ENCODE measurements at places on chromosomes 1 and 21. TPM values are rescaled to one million over a fixed set of nuclear protein-coding genes. Genes with fewer than 3 reads are reported as not detected.
A peak's percentile ranks its signal among the peaks of the same experiment; 100 is the strongest.

IGSF9 gene
- polyA plus RNA-seq, result 1.0 TPM

C1orf53 gene
- polyA plus RNA-seq, result 4.6 TPM

CCDC27 gene
- not detected for polyA plus RNA-seq

BPNT1 gene
- 19.4 TPM for polyA plus RNA-seq

DNA sequence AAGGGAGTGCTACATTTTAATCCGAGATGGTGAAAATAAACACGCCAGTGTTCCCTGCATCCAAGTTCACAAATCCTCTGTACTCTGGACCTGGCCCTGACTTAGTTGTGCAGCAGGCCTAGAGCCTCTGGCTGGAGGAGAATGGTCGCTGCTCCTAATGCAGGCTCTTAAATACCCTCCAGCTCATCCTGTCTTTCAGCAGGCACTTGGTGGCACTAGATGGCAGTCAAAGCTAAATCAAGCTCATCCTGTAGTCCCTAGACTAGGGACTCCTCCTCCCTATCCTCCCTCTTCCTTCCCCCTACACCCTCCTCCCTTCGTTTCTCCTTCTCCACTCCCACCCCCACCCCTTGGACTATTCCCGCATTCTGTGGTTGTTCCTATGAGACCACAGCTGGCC is 41.6 kb upstream of the MTR start:
- no peaks in the 10 kb centered on the region for H3K4me1 ChIP-seq
- no peak overlapping the region for H3K27ac ChIP-seq
- no peaks in the 10 kb centered on the region for H3K27me3 ChIP-seq
- H3K36me3 ChIP-seq, result peaks cover 11% of the 10 kb centered on the region

DNA sequence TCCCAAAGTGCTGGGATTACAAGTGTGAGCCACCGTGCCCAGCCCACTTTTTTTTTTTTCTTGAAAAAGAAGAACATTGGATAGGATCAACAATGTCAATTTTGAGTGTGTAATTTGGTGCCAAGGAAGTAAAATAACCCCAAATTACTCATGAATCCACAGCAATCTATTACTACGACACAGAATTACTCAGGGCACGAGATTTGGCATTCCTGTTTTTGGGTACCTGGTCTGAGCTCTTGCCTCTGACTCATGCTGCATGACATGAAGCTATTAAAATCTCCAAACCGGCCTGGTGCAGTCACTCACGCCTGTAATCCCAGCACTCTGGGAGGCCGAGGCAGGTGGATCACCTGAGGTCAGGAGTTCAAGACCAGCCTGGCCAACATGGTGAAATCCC is 10.4 kb downstream of the RNF19B start:
- DNase-seq, result no peak
- H3K27me3 ChIP-seq, result no peaks in the 10 kb centered on the region
- no peaks in the 10 kb centered on the region for H3K4me1 ChIP-seq
- no peak overlapping the region for H3K27ac ChIP-seq
- H3K36me3 ChIP-seq, result no peaks in the 10 kb centered on the region

- no peaks in the 10 kb centered on the region for H3K36me3 ChIP-seq
- H3K27ac ChIP-seq, result no peak overlapping the region
Measured at GRCh38 chr1:46527474-46528296, 23.8 kb downstream of the KNCN start.

DNA sequence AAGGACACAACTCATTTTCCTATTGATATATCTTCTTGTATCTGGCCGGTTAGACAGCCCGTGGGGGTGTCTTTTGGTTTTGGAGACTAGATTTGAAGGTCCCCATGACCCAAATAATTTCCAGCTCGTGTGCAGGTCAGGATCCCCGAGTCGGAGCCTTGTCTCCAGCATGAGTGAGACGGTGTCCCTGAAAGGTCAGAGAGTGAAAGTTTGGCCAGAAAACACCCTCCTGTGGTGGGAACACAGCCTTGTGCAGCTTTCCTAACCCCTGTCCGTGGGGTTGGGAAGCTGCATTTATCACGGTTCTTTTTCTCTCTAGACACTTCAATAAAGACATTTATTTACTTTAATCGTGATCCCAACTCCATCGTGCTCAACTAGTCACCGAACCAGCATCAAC is 17.6 kb downstream of the COQ8A start:
- DNase-seq, result no peak
- H3K36me3 ChIP-seq, result no peaks in the 10 kb centered on the region
- no peaks in the 10 kb centered on the region for H3K4me1 ChIP-seq
- no peaks in the 10 kb centered on the region for H3K27me3 ChIP-seq
- H3K4me3 ChIP-seq, result no peak overlapping the region
- no peak overlapping the region for H3K27ac ChIP-seq

DNA sequence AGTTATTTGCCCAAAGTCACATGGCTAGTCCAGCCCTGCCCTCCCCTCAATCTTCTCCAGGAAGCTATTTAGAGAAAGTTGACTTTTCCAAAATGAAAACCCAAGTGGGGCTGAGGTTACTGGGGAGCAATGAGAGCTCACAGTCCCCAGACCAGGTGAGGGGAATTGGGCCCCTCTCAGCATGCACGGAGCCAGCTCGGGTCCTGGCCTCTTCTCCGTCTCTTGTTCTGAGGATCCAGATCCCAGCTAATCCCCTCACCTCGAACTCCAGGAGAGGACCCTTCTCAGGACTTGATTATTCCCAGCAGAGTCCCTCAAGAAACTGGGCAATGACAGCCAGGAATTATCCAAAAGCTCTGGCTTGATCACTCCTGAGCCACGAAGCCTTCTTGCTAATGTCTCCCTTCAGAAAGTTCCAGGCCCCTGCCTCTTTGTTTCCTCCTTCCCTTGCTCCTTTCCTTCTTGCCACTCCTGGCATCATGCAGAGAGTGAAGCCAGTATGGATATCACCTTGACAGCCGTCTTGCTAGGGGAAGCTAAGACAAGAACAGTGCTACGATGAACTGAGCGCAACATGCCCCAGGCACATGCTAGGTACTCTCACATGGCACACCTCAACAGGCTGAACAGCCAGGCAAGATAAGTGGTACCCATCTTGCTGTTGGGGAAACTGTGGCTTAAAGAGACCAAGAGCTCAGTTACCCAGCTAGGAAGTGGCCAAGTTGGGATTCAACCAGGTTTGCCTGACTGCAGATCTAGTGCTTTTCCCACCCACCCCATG is 51.9 kb downstream of the KLHDC7A start:
- no peaks in the 10 kb centered on the region for H3K4me1 ChIP-seq
- no peak overlapping the region for H3K4me3 ChIP-seq
- DNase-seq, result no peak
- H3K27ac ChIP-seq, result no peak overlapping the region
- no peaks in the 10 kb centered on the region for H3K27me3 ChIP-seq
- H3K36me3 ChIP-seq, result no peaks in the 10 kb centered on the region

DNA sequence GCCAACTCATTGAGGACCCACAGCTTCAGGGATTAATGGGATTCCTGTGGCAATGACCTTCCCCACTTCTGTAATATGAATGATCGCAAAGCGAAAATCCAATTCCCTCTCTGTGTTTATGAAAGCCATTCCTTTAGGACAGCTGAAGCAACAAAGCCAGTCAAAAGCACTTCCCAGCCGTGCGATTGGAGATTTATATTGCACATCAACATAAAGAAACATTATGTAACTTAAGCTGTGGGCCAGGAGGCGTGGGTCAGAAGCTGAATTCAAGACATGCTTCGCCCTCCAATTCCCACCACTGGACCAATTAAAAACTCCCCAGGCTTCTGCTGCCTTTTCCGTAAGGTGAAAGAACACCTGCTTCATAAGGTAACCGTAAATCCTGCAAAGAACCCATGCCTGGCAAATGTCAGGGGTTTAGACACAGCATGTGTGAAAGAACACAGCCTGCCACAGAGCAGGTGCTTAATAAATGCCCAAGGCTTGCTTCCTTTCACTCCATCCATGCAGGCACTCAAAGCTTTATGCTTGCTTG is 138.9 kb upstream of the SOD1 start:
- no peaks in the 10 kb centered on the region for H3K27me3 ChIP-seq
- H3K27ac ChIP-seq, result no peak overlapping the region
- no peaks in the 10 kb centered on the region for H3K36me3 ChIP-seq
- H3K4me1 ChIP-seq, result no peaks in the 10 kb centered on the region

DNA sequence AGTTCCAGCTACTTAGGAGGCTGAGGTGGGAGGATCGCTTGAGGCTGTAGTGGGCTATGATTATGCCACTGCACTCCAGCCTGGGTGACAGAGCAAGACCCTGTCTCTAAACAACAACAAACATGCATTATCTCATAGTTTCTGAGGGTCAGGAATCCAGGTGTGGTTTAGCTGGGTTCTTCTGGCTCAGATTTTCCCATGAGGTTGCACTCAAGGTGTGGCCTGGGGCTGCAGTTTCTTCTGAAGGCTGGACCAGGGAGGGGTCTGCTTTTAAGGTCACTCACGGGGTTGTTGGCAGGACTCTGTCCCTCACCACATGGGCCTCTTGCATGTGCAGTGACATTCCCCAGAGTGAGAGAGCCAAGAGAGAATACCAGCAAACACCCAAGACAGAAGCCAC is 77.0 kb downstream of the EPHB2 start:
- H3K4me3 ChIP-seq, result no peak overlapping the region
- DNase-seq, result no peak
- no peaks in the 10 kb centered on the region for H3K27me3 ChIP-seq
- H3K36me3 ChIP-seq, result no peaks in the 10 kb centered on the region
- H3K4me1 ChIP-seq, result no peaks in the 10 kb centered on the region
- no peak overlapping the region for H3K27ac ChIP-seq

- H3K4me3 ChIP-seq, result no peak overlapping the region
- no peaks in the 10 kb centered on the region for H3K27me3 ChIP-seq
- H3K36me3 ChIP-seq, result no peaks in the 10 kb centered on the region
- no peaks in the 10 kb centered on the region for H3K4me1 ChIP-seq
- no peak for DNase-seq
- peak overlapping the region; percentile 56 for H3K27ac ChIP-seq
Measured at GRCh38 chr21:34999397-34999941, 49.6 kb downstream of the RUNX1 start.

DNA sequence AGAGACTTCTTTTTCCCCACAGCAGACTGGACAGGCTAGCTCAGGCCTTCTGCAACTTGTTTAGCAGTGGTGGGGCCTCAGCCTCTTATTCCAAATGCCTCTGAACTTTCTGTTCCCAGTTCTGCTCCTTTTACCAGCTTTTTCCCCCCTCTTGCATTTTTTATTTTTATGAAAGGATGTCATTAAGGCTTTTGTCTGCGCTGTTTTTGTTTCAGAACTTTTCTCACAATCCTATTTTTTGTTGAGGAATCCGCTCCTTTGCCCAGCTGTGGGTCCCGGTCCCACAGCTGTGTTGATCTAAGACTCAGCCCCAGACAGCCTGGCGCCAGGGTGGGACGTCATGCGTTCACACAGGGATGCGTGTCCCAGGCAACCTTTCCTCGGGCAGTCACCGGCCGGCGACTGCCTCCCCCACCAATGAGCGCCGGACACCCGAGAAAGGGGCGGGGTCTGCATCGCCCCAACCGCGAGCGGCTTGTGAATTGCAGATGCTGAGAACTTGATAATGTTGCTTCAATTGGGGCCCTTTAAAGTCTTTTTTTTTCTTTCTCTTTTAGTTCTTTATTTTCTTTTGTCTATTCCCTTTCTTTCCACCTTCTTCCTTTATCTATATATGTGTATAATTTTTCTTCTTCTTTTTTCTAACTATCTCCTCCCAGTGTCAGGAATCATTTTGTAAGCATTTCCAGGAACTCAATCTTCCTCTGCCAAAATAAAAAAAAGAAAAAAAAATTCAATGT is 3.0 kb upstream of the ID3 start:
- DNase-seq, result peak; percentile 99
- no peaks in the 10 kb centered on the region for H3K27me3 ChIP-seq
- H3K36me3 ChIP-seq, result no peaks in the 10 kb centered on the region
- peak overlapping the region; percentile 100 for H3K27ac ChIP-seq
- no peaks in the 10 kb centered on the region for H3K4me1 ChIP-seq

- H3K4me3 ChIP-seq, result no peak overlapping the region
- no peaks in the 10 kb centered on the region for H3K36me3 ChIP-seq
- no peaks in the 10 kb centered on the region for H3K4me1 ChIP-seq
- DNase-seq, result no peak
- no peak overlapping the region for H3K27ac ChIP-seq
Measured at GRCh38 chr21:23858878-23859277, 1748.4 kb downstream of the MRPL39 start.

DNA sequence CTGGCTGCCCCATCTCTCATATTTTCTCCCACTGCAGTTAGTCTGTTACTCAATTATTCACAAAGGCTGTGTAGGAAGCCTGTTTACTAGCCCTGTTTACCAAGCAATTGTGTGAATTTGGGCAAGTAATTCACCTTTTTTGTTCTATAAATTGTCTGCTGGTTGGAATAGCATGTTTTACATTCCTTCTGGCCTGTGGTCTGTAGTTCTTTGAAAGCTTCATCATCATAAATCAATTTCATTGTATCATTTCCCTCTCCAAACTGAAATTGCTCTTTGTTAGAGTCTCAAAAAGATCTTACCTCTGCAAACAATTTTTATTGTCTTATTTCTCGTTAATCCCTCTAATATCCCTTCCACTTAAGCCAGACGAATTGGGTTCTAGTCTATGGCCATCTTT is 1059.5 kb upstream of the ADGRL4 start:
- H3K4me3 ChIP-seq, result no peak overlapping the region
- no peaks in the 10 kb centered on the region for H3K4me1 ChIP-seq
- H3K27me3 ChIP-seq, result no peaks in the 10 kb centered on the region
- no peaks in the 10 kb centered on the region for H3K36me3 ChIP-seq
- H3K27ac ChIP-seq, result no peak overlapping the region

DNA sequence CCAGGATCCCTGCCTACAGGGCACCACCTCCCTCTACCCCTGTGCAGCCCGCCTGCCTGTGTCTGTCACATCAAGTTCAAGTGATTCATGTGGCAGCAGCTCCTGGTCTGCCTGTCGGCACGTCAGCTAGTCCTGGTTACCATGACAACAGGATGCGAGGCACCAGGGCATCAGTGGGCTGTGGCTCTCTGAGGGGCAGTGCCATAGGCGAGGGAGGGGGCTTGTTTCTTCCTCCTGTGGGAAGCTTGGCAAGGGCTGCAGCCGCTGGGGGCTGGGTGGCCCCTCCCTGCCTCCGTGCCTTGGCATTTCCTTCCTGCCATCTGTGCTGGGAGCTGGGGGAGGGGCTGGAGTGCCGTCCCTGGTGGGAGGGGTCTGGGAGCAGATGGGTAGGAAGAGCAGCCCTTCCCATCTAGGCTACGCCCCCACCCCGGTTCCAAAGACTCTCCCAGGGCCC is 43.1 kb downstream of the FOXO6 start:
- H3K4me1 ChIP-seq, result no peaks in the 10 kb centered on the region
- peak; percentile 75 for DNase-seq
- no peak overlapping the region for H3K27ac ChIP-seq
- H3K4me3 ChIP-seq, result no peak overlapping the region
- no peaks in the 10 kb centered on the region for H3K27me3 ChIP-seq
- H3K36me3 ChIP-seq, result no peaks in the 10 kb centered on the region

DNA sequence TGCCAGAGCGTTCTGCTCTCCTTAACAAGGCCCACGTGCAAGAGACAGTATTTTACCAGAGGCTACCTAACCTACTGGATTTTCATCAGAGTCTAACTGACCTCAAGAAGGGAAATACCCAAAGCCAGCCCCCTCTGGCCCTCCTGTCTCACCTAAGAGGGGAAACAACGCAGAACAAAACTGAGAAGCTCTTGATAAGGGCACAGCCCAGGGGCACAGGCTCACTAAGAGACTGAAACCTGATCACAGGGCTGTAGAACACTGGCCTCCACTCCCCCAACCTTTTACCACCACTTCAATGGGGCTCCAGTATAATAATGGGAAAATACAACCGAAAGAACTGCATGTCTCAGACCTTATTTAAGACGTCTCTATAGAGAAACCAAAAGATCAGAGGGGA is 449.5 kb upstream of the CAMK1G start:
- H3K27me3 ChIP-seq, result no peaks in the 10 kb centered on the region
- no peak overlapping the region for H3K27ac ChIP-seq
- no peak for DNase-seq
- no peak overlapping the region for H3K4me3 ChIP-seq
- H3K36me3 ChIP-seq, result no peaks in the 10 kb centered on the region

- H3K36me3 ChIP-seq, result no peaks in the 10 kb centered on the region
- H3K27me3 ChIP-seq, result no peaks in the 10 kb centered on the region
- no peak overlapping the region for H3K4me3 ChIP-seq
- no peak overlapping the region for H3K27ac ChIP-seq
- H3K4me1 ChIP-seq, result no peaks in the 10 kb centered on the region
- DNase-seq, result no peak
Measured at GRCh38 chr1:204390751-204391466, 20.7 kb downstream of the PPP1R15B start.

Data from aorta (tissue), 5 donors.